ENCODE measurements at places on chromosomes 1 and 21.

DNA sequence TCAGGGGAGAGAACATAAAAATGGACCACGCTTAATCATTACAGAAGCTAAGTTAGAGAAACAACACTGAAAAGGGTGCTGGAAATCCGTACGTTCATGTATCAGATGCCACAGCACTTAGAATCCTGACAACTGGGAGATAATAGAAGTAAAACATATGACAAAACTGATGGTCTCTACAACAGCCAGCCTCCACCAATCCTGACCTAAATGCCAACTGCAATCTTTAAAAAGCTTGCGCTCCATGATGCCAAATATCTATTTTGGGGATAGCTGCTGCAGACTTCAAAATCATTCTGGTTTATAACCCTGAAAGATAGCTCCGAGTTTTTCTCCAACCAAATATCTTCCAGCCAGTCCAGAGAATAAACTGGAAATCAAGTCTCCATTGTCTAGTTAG, 178.3 kb downstream of the RERE start:
- DNase-seq: no peak

DNA sequence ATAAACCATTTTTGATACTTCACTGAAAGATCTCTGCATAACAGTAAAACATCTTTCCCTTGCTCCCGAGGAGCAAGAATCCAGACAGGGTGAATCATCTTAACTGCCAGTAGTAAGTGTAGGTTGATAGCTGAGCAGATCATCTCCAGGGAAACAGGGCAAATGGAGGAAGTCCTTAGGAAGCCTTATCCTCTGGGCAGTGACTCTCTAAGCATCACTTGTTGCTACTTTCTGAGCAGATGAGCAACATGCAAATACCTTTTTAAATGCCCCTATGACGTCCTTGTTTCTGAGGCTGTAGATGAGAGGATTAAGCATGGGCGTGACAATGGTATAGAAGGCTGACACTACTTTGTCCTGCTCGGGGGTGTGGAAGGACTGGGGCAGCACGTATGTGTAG, 8.9 kb downstream of the OR2T11 start:
- no peak for DNase-seq

GRCh38 chr21:43209575-43210453, 41.0 kb downstream of the CRYAA start:
- DNase-seq: peak; percentile 71

GRCh38 chr21:44722731-44723130, 11.4 kb upstream of the TSPEAR start:
- DNase-seq: no peak

DNA sequence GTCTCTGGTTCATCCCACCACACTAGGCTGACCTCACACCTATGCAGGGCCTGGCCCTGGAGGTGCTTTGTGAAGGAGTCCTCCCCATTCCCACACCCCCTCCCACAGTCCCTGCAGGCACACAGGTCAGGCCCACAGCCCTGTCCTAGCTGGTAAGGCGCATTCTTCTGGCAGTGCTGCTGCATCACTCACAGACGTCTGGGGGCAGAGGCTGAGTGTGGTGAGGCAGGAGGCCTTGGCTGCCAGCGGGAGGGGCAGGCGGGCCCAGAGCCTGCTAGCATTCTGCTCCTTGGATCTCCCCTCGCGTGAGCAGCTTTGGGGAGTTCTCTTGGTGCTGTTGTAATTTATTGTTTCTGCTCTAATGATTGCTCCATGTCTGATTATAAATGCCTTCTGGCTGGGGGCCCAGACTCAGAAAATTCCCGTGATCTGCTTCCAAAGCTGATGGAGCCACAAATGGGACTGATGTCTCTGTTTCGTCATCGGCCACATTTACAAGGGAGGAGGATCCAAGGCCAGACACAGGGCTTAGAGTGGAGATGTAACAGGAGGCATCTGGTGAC, 62.9 kb downstream of the TRABD2B start:
- DNase-seq: peak; percentile 38

DNA sequence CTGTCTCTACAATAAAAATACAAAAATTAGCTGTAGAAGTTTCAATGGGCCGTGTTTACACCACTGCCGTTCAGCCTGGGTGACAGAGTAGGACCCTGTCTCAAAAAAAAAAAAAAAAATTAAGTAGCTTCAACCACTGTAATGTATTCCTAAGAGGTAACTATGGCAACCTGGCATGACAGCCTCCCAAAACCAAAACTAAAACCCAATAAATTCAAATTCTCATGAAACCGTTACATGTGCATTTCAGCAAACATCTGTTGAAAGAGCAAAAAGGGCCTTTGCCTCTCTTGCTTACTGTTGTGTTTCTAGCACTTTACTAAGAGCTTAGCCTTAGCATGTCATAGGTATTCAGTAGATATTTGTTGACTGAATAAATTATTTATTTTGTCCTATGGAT, 33.5 kb downstream of the ODR4 start:
- DNase-seq: no peak

- DNase-seq: no peak
These were observed 71.8 kb downstream of the PRDM2 start for GRCh38 chr1:13771745-13772144.

GRCh38 chr1:187685333-187685732, 856.6 kb downstream of the PLA2G4A start:
- no peak for DNase-seq

- DNase-seq: no peak
These were observed 805.3 kb downstream of the USP25 start for GRCh38 chr21:16535102-16535422.

- DNase-seq: peak; percentile 87
These were observed 2.9 kb upstream of the S100A2 start for GRCh38 chr1:153568367-153569099.

- no peak for DNase-seq
These were observed 25.6 kb downstream of the IL23R start for GRCh38 chr1:67191668-67192520.

DNA sequence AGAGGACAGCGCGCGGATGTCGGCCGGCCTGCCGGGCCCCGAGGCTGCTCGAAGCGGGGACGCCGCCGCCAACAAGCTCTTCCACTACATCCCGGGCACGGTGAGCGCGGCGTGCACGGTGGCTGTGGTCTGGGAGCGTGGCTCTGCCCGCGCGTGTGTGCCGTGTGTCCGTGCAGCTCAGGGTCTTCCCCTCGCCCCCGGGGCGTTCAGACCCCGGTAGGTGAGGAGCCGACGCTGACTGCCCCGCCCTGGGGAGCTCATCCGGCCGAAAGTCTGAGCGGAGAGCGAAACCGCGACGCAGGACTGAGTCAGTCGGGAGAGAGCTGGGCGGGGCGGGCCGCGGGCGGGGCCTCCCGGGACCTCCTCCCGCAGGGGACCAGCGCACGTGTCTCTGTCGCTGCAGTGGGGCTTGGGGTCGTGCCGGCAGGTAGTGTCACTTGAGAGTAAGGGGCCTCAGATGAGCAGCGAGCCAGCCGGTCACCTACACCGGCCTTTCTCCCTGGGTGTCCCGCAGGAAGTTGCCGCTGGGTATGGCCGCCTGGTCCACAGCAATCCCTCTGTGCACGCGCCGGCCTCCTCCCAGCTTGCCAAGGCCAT, 520 bp downstream of the PLEKHN1 start:
- DNase-seq: peak; percentile 51

DNA sequence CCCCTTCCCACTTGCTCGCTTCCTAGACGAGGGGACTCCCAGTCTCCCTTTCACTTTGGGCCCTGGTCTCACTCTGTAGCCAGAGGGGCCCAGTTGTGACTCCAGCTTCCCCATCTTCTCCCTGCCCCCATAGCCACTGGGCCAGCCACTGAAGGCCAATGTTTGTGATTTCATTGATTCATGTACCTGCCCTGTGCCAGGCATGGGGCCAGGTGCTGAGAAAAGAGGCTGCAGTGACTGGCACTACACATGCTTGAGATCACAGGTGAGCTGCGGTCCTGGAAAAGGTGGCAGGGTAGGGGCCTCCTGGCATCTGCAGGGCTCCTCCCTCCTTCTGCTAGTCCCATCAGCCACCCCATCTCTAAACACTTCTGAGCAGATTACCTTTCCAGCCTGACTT, 345.3 kb upstream of the VAMP3 start:
- DNase-seq: no peak

- no peak for DNase-seq
These were observed 149.1 kb downstream of the LYPLAL1 start for GRCh38 chr1:219322766-219323165.

DNA sequence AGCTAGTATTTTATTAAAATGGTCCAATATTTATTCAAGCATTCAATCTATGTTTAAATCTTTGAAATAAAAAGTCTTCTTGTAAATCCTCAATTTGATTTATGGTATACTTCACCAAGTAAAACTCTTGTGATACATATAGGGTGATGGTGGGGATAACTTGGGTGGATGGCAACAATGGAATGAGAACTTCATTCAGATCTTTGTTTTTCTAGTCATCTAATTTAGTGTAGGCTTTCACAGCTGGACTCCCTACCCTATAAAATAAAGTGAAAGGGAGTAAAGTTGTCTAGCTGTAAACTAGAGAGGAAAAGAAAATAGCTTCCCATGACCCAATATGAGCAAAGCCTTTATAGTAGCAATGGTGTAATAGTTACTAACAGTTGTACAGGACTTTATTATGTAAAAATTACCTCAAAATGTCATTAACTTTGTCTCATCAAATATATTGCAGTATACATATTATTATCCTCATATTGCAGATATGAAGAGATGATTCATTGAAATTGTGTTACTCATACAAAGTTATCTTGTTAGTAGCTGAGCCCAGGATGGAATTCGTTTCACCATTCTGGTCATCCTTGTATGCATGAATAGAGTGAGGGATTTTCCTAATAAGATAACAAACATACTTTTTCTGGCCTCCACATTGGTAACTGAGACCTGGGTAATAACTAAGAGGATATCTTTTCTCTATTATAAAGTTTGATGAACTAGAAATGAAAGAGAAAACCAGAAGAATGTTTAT, 1377.7 kb upstream of the ADGRL4 start:
- DNase-seq: no peak

DNA sequence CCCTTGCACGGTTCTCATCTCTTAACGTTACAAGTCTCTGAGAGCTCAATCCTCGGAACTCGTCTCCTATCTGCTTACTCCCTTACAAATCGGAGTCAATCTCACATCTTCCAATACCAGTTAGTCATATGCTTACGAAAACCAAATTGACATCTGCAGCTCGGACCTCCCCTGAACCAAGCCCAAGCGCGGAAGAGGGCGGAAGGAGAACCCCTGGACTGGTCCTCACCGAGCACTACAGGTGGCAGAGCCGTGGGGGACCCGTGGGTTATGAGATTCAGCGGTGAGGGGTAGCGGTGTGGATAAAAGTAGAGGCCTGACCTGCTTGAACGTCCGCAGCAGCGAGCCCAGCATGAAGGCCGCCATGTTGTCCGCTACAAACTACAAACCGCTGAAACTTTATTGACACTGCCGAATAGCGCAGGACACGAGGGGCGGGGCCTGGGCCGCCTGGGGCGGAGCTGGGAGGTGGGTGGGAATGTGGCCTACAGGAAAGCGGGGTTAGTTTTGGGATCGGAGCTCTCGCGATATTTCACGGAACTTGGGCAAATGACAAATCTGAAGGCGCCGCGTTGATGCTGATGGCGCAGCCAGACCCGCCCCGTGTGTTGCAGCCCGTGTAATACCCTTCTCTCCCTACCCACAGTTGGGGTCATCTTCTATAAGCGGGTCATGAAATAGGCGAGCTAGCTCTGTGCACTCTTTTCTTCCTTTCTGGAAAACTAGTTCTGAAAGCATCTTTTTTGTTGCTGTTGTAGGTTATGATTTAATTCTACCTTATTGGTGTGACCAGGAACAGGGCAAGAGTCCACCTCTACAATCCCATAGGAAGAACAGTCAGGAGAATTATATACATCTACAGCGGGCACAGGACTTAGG, at the start of gene MRPS14:
TSS of gene MRPS14 (minus strand) at position 383 of the 879 bp plus-strand sequence. CDS start at position 366, 17 bp downstream.
- DNase-seq: peak; percentile 95

DNA sequence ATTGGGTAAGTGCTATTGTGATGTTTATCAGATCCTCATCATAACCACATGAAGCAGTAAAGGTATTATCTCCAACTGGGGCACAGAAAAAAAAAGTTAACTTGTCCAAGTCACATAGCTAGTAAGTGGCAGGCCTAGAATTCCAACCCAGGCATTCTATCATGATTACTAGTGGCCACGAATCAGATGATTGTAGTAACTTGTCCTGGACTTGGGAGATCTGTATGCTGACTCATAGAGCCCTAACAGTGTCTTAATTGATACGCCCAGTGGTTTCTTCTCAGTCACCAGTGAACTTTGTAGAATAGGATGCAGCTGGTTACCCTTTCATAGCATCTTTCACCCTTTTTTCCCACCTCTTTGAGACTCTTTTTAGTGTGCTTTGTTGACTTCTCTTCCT, 91.1 kb upstream of the UBE2U start:
- peak; percentile 18 for DNase-seq

DNA sequence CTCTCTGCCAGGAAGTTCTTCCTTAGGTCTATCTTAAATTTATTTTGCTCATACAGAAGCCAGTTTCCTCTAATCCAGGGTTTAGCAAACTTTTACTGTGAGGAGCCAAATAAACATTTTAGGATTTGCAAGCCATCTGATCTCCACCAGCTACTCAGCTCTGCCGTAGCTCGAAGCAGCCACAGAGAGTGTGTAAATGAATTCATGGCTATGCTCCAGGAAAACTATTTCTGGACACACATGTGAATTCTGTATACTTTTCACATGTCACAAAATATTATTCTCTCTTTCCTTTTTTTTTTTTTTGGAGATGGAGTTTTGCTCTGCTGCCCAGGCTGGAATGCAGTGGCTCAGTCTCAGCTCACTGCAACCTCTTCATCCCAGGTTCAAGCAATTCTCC, 13.4 kb upstream of the AGTRAP start:
- DNase-seq: no peak

GRCh38 chr1:223430236-223430635, 37.0 kb downstream of the CCDC185 start:
- no peak for DNase-seq

- DNase-seq: no peak
These were observed 51.3 kb downstream of the PRKCZ start for GRCh38 chr1:2101531-2101930.

DNA sequence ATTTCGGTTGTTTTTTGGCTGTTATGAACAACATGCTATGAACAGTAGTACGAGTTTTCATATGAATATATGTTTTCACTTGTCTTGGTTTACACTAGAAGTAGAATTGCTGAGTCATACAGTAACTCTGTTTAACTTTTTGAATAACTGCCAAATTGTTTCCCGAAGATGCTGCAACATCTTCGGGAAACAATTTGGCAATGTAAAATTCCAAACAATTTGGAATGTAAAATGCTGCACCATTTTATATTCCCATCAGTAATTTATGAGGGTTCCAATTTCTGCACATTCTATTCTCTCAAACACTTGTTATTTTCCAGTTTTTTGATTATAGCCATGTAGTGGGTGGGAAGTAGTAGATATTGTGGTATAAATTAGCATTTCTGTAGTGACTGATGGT, 11.6 kb downstream of the PCBP3 start:
- no peak for DNase-seq

DNA sequence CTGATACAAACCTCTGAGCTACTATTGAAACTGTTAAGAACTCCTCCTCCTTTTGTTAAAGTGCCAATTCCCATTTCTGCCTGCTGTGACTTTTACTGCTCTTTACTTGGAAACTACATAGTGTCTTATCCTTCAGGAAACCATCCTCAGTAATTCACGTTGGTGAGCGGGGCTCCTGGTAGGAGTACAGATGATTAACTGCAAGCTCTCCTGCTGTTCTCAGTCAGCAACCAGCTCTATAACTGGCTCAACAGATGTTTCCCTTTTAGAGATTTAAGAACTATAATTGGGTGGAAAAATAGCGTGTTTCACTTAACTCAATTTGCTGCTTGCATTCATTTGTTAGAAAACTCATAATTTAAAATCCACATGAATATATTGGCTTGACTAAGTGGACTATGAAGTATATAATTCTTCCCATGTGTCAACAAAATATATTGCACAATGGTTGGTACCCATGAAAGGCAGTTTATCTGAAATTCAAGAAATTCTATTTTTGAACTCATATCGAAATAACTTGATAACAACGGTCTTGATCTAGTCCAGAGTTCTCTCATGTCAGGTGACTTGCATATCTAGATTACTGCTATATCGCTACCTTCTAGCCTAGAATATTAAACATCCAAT, 574.0 kb downstream of the KCNT2 start:
- DNase-seq: no peak
